Fibroblast of mammary gland (primary cell): ENCODE measurements at places on chromosomes 3 and 15.

DNA sequence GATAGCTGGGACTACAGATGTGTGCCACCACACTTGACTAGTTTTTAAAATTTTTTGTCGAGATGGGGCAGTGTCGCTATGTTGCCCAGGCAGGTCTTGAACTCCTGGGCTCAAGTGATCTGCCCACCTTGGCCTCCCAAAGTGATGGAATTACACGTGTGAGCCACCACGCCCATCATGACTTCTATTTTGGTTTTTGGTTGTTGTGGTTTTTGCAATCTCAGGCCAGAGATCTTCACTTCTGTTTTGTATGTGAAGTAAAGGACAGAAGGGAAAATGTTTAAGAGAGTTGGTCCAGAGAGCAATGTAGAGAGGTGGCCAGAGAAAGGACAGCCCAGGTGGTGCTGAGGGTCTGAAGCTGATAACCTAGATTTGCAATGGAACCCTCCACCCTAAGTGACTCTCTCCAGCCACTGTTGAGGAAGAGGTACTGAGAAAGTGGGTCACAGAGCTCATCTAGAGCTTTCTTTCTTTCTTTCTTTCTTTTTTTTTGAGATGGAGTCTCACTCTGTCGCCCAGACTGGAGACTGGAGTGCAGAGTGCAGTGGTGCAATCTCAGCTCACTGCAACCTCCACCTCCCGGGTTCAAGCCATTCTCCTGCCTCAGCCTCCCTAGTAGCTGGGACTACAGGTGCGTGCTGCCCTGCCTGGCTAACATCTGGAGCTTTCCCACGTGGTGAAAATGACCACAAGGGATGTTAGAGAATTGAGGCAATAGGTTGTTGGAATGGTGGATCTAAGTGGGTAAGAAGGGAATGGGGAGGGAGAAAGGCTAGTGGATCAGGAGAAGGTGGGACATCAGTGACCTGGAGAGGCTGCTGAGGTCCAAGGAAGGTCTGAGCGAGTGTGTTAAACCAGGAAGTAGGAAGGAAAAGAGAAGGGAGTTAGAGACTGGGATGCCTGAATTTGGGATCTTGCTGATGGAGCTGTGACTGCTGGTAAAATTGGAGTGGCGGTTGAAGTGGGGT lies 22.4 kb upstream of the SEMA4B start:
- DNase-seq = no peak

- peak; percentile 59 for DNase-seq
Observed at GRCh38 chr3:190709351-190709773, 153.1 kb downstream of the GMNC start.

DNA sequence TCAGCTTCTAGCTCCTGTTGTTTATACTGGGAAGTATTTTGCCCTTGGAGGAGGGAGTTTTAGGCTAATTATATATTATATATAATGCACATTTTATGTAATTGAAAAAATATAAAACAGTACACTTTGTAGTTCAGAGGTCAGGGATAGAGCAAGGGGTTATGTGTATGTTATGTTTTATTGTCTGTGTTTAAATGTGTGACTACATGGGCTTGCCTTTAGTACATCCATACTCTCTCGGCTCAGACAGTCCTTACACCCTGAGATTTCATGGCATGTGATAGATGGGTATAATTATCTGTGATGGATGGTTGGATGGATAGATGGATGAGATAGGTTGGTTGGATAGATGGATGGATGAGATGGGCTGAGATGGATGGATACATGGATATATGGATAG lies 17.4 kb upstream of the ST3GAL6 start:
- no peak for DNase-seq

GRCh38 chr15:83984601-83985000 lies 251.0 kb upstream of the GOLGA6L4 start:
- DNase-seq = no peak

DNA sequence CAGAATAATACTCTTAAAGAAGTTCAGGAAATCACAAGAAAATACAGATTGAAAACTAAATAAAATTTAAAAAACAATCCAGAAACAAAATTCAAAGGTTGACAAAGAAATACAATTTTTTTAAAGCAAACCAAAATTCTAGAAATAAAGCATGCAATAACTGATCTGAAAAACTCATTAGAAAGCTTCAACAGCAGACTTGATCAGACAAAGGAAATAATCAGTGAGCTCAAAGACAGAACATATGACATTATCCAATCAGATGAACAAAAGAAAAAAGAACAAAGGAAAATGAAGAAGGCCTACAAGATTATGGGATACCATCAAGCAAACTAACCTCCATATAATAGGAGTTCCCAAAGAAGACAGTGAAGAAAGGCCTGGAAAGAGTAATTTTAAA lies 336.8 kb downstream of the RSL24D1 start:
- no peak for DNase-seq

DNA sequence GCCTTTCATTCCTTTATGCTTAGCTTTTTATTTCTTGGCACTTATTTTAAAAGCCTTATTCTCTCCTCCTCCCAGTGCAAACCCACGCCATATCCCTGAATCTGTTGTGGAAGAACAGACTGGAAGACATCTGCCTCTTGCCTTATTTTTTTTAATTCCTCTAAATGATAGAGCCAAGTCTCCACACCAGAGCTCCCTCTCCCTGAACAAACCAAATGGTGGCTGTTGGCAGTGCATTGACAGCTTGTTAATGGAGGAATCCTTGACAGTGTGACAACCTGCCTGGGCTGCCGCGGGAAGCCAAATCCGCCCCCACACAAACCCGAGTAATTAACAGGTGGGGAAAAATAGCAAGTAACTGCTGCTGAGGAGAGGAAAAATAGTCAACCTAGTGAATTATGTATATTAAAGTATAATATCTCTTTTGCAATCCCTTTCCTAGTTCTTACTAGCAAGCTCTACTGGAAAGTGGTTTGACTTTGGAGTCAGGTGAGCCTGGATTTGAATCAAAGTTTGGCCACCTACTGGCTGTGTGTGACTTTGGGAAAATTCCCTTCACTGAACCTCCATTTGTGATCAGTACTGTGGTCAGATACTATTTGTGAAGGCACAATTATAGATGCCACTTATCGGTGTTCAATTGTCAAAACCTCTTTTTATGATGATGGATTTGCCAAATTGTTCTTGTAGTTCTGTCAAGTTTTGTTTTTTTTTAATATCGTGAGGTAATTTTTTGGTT lies 589.6 kb downstream of the PDCD6IP start:
- no peak for DNase-seq

GRCh38 chr15:36645106-36645505 lies 65.7 kb downstream of the CDIN1 start:
- peak; percentile 7 for DNase-seq

DNA sequence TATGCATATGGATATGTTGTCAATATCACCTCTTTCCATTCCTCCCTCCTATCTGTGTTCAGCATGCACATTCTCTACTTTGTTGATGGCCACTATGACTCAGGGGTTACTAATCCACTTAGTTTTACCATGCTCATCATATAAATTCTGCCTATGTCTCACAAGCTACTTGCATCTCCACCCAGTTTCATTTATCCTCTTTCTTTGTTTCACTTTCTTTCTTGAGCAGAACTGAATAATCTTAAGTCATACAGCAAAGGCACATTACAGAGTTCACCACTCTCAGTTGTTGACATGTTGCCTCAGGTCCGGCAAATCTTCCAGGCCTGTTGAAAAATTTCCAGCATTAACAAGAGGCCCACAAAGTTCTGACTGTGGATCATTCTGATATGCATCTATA lies 71.5 kb downstream of the SSR3 start:
- DNase-seq = peak; percentile 94

DNA sequence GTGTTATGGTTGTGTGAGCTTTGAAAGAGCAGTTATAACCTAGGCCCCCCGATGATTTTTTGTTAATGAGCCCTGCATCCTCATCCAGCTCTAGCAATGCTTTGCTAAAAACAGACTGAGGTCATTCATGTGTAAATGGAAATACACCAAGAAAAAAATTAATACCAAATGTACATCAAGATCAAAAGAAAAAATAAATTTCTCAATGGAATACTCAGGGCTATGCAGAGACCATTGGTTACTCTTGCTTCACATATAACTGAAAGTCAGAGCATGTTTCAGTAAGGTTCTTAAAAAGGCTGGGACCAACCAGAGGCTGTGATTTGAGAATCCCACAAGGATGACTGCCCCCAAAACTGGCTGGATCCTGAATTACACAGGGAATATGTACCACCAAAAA lies 48.0 kb downstream of the ARHGAP31 start:
- DNase-seq = peak; percentile 35

GRCh38 chr3:44721231-44722102 lies 8.0 kb upstream of the ZNF501 start:
- DNase-seq = peak; percentile 30

DNA sequence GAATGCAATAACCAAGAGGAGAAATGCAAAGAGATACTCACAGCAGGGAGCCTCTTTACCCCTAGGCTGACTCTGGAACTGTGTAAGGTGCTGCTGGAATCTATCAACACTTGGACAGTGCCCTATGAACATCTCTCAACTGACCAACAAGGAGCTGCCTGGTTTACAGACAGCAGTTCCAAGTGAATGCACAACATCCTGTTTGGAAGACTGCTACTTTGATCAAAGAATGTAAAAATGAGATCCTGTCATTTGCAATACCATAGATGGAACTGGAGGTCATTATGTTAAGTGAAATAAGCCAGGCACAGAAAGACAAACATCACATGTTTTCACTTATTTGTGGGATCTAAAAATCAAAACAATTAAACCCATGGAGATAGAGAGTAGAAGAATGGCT lies 136.3 kb downstream of the IMPG2 start:
- peak; percentile 20 for DNase-seq

- DNase-seq = no peak
Observed at GRCh38 chr3:169242708-169243513, 420.6 kb downstream of the MECOM start.

GRCh38 chr3:46280105-46280797 lies 38.0 kb downstream of the CCR3 start:
- peak; percentile 61 for DNase-seq

- no peak for DNase-seq
Observed at GRCh38 chr3:188870431-188870830, 301.3 kb upstream of the TPRG1 start.

- DNase-seq = no peak
Observed at GRCh38 chr3:32195995-32196540, 42.4 kb upstream of the CMTM8 start.

DNA sequence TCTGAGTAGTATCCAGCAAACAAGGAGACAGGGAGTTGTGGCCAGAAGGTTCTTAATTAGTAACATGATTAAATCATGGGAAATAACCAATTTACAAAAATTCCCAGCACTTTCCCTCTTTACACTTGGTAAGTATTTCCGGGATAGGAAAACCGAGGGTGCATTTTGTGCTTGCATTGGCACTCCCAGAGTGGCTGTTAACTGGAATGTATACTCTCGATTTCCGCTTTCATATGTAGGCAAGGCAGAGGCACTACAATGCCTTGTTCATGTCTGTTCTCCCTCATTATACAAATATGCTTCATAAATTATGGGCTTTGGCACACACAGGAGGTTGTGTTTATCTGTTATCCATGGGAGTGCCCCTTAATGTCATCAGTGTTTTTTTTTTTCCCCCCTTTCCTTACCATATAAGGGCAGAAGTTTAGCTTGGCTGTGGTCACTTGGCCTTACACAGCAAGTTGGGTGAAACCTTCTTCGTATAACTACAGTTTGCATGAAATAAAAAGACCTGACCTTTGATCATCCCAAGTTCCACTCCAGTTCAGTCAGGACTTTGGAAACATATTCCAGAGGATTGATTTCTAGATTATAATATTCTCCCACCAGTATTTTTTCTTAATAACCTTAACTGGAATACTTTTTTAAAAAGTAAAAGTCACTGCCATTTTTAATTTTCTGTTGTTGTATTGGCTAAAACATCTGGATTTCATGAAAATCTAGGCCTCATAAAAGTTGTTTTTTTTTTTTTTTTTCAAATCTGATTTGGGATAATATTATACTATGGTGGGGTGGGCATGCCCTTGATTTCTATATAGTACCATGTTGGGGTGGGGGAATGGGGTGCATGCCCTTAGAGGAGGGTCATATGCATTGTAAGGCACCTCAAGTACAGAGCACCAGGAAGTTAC lies 8.9 kb downstream of the TPM1 start:
- peak; percentile 50 for DNase-seq

DNA sequence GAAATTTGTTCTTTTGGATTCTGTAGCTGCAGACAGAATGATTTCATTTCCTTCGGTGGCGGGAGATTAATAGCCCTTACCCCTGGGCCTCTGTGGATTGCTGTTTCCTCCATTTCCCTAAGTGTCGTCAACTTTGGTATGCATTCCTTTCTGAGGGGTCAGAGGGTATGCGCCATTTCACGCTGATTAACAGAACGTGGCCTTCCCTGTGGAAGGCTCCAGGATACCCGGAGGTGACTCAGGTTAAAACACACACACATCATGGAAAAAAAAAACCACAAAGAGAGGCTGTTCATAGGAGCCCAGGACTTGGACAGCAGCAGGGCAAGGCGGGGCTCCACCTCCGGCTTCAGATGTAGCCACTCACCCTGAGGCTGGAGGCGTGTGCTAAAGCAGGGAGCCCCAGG lies 51.9 kb downstream of the EPHB1 start:
- peak; percentile 92 for DNase-seq

DNA sequence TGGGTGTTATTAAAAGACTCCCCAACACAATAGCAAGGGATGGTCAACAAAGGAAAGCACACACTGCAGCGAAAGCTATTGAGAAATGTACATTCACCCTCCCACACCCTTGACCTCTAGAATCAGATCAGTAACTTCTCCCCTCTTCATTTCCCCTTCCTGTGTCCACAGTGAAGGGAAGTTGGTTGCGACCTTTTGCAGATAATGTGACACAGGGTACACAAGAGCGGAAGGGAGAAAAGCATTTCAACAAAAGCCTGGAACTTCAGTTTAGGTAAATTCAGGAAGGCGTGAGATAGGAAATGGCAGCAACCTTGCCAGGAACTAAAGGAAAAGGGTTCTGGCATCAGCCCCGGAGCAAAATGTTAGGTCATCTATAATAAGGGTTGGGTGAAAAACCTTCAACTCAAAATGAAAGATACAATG lies 899.8 kb downstream of the MCTP2 start:
- DNase-seq = no peak

- no peak for DNase-seq
Observed at GRCh38 chr3:26639339-26639738, 16.8 kb downstream of the LRRC3B start.

GRCh38 chr3:5235655-5236054 lies 48.1 kb downstream of the EDEM1 start:
- no peak for DNase-seq

GRCh38 chr3:11297126-11297525 lies 24.9 kb downstream of the ATG7 start:
- DNase-seq = no peak

GRCh38 chr15:89496155-89497098 lies at the start of gene RHCG:
RHCG (minus strand) TSS chr15:89496583; CDS start chr15:89496544, 39 bp downstream.
- DNase-seq = peak; percentile 51

DNA sequence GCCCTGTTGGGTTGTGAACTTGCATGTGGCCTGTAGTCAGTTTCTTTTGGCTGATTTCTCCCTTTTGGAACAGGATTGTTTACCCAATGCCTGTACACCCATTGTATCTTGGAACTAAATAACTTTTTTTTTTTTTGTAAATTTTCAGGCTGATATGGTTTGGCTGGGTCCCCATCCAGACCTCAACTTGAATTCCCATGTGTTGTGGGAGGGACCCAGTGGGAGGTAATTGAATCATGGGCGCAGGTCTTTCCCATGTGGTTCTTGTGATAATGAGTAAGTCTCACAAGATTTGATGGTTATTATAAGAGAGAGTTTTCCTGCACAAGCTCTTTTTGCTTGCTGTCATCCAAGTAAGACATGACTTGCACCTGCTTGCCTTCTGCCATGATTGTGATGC lies 253.8 kb upstream of the GBE1 start:
- DNase-seq = no peak

GRCh38 chr15:51065261-51065660 lies 29.4 kb downstream of the TNFAIP8L3 start:
- no peak for DNase-seq

GRCh38 chr3:192986379-192986778 lies 68.7 kb upstream of the MB21D2 start:
- DNase-seq = no peak
